ENCODE measurements at places on chromosomes 6 and 20.

GRCh38 chr6:73830119-73830518 lies 134.1 kb downstream of the CD109 start:
- DNase-seq, result no peak

DNA sequence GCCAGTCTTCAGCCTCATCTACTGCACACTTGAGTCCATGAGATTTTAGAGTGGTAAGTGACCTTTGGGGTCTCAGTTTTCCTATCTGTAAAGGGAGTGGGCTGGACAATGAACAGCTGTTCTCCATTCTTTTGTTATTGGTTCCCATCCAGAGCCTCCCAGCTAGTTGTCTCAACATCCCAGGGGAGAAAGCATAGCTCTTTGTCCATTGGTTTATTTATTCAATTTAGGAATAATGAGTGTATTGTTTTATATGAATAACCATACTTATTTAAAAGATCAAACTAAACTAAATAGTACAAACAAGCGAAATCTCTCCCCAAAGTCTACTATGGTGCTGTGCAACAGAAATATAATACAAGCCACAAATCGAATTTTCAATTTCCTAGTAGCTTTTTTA lies 13.7 kb downstream of the PIGT start:
- DNase-seq, result no peak

DNA sequence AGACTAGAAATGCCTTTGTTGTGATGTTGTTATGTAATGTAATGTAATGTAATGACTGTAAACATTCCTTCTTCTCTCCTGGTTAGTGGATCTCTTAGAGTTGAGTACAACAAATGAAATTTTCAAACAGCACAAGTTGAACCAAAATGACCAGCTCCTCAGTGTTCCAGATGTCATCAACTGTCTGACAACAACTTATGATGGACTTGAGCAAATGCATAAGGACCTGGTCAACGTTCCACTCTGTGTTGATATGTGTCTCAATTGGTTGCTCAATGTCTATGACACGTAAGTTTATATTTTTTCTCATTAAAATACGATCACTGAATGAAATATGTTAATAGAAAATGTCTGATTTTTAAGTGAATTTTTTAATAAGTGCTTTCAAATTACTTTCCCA lies 496.7 kb downstream of the UTRN start:
- no peak for DNase-seq

DNA sequence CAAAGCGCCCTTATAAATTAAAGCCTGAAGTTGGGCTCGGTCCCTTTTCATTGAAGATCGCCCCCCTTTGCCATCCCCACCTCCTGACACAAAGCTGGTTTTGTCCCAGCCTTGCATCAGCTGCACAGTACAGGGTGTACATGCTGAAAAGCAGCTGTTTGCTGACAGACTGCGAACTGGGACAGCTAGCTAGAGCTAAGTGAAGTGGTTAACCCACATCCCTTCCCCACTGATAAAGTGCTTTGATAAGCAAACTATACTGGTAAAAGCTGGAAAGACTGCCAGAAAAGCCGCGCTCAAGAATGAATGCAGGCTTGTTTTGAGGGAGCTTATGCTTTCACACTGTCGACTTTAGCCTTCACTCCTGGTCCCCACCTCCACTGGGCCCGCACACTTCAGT lies 207.3 kb downstream of the GMDS start:
- peak; percentile 81 for DNase-seq

Data from OCI-M1 (cell line).